C1 segment of cervical spinal cord (tissue), 14 donors: ENCODE measurements at places on chromosomes 11 and 22.

- DNase-seq = no peak
Measured at GRCh38 chr11:95832763-95833162, 42.5 kb downstream of the CEP57 start.

DNA sequence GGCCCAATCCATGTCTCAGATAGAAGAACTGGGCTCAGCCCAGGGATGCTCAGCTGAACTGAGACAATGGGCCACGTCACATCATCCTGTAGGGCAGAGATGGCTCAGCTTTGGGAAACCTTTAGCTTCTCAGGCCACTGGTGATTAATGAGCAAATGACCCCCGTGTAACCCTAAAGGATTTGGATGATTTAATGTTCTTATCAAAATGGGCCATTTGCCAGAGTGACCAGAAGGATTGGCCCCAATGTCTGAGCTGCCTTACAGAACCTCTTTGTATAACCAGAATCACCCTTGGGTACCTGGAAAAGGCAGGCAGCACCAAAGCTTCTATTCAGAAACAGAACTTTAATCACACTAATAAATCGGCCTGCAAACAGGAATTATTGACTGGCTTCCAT is 73.7 kb downstream of the ABTB2 start:
- DNase-seq = no peak

GRCh38 chr11:47137476-47137875 is 39.2 kb downstream of the ARFGAP2 start:
- DNase-seq = no peak

GRCh38 chr11:113444502-113445123 is 30.6 kb downstream of the DRD2 start:
- no peak for DNase-seq

DNA sequence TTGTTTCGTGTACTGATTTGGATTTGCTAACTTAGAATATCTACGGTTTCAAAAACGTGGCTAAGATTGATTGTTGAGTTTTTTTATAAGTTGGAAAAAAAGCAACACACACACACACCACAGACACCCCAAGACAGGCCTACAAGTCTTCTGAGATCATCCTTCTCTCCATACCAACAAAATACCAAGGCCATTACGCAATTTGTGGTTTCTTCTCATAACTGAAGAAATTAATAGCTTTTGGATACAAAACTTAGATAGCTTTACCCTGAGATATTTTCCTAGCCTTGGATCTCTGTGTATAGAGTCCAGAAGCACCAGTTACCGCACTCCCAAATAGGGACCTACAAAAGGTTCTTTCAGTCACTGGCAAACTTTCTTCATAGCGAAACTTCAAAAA is 113.6 kb downstream of the SIK3 start:
- no peak for DNase-seq

GRCh38 chr11:8870411-8871170 is 40.4 kb upstream of the AKIP1 start:
- DNase-seq = peak; percentile 42
